ENCODE measurements at places on chromosomes 11 and 22.

- DNase-seq = no peak
Measured at GRCh38 chr22:28329186-28330073, 350.2 kb downstream of the TTC28 start.

- DNase-seq = no peak
Measured at GRCh38 chr11:31844351-31844750, 33.2 kb upstream of the PAX6 start.

GRCh38 chr11:13781153-13781552 is 112.7 kb downstream of the FAR1 start:
- DNase-seq = no peak

- no peak for DNase-seq
Measured at GRCh38 chr22:50014655-50015401, 2.3 kb upstream of the IL17REL start.

- DNase-seq = no peak
Measured at GRCh38 chr11:2748814-2749554, 49.2 kb upstream of the KCNQ1OT1 start.

- DNase-seq = no peak
Measured at GRCh38 chr11:11032066-11032465, 174.2 kb upstream of the ZBED5 start.

GRCh38 chr11:613369-613968 is 2.3 kb downstream of the IRF7 start:
- peak; percentile 40 for DNase-seq

- no peak for DNase-seq
Measured at GRCh38 chr11:60396799-60397198, 540 bp downstream of the MS4A14 start.

- DNase-seq = no peak
Measured at GRCh38 chr22:47322854-47323253, 560.4 kb downstream of the TBC1D22A start.

DNA sequence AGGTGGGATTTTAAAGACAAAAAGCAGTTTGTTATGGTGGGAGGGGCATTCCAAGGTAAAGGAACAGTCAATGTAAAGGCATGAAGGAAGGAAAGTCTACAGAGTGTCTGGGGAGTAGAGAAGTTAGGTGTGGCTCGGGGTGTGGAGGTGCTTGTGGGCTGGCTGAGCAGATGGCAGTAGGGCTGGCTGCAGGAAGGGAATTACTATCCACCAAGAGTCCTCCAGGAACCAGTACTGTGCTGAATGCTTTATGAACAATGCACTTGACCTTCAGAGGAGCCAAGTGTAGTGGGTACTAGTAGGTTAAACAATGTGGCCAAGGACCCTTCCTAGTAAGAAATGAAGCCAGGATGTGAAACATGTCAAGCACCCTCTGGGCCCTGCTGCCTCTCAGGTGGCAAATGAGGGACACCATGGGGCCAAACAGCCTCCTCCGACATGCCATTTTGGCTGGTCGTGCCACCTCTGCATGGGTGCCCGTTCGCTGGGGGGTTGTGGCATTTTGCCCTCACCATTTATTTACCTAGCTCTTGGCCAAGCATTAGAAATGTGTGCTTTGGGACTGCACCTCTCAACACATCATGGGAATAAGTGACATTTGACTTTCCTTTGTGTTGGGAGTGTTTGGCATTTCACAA is 123.6 kb upstream of the TENM4 start:
- DNase-seq = no peak

GRCh38 chr11:6225896-6226295 is 8.5 kb downstream of the FHIP1B start:
- DNase-seq = no peak

GRCh38 chr11:33195462-33196173 is 34.3 kb upstream of the CSTF3 start:
- no peak for DNase-seq

GRCh38 chr11:113177671-113178070 is 136.7 kb upstream of the TTC12 start:
- no peak for DNase-seq

- no peak for DNase-seq
Measured at GRCh38 chr11:72308226-72309073, 64.5 kb upstream of the PHOX2A start.

DNA sequence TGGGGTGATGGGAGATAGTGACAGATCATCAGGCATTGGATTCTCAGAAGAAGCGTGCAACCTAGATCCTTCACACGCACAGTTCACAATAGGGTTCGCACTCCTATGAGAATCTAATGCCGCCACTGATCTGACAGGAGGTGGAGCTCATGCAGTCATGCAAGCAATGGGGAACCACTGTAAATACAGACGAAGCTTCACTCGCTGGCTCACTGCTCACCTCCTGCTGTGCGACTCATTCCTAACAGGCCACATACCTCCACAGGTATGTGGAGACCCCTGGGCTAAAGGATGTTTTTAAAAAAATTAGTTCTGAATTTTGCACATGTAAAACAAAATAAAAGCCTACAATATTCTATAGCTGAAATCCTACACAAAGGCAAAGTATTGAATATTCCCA is 20.5 kb upstream of the TEAD1 start:
- no peak for DNase-seq

DNA sequence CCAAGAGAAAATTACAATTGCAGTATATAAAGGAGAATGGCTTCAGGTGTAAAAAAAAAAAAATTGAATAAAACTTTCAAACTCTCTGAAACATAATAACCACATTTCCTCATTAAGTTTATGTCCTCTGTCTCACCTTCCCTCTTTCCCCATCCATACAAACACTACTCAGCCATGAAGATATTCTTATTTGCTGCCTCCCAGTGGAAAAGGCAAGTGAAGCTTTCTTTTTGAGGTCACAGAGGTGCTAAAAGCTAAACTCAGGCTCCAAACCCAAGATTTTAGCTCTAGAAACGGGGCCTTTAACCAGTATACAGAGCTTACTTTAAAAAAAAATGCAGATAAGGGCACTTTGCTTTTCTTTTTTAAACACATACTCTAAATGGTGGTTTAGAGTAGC is 1568.5 kb downstream of the FAM181B start:
- DNase-seq = no peak

GRCh38 chr22:46297151-46297812 is 612 bp downstream of the GTSE1 start:
- peak; percentile 23 for DNase-seq

GRCh38 chr11:73215191-73216134 is 2.6 kb upstream of the P2RY2 start:
- no peak for DNase-seq

- no peak for DNase-seq
Measured at GRCh38 chr11:115920092-115920461, 415.9 kb upstream of the CADM1 start.

DNA sequence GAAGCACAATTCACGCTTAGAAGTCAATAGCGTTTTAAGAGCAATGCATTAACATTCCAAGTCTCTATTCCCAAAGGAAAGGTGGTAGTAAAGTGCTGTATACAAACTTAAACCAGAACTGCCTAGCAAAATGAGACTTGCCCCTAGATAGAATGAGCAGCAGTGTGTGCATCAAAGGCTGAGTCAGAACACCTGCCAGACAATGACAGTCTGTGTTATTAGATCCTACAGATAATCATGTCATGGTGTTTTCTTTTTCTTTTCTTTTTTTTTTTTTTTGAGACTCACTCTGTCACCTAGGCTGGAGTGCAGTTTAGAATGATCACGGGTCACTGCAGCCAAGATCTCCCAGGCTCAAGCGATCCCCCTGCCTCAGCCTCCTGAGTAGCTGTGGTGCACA is 1.6 kb downstream of the RTCB start:
- no peak for DNase-seq
